CD4-positive, alpha-beta memory T cell (primary cell): ENCODE measurements at places on chromosomes 13 and 19.

- no peak for DNase-seq
Observed at GRCh38 chr19:6060600-6061375, 49.5 kb downstream of the RFX2 start.

- DNase-seq = no peak
Observed at GRCh38 chr19:16575282-16575681, 3.1 kb upstream of the SLC35E1 start.

DNA sequence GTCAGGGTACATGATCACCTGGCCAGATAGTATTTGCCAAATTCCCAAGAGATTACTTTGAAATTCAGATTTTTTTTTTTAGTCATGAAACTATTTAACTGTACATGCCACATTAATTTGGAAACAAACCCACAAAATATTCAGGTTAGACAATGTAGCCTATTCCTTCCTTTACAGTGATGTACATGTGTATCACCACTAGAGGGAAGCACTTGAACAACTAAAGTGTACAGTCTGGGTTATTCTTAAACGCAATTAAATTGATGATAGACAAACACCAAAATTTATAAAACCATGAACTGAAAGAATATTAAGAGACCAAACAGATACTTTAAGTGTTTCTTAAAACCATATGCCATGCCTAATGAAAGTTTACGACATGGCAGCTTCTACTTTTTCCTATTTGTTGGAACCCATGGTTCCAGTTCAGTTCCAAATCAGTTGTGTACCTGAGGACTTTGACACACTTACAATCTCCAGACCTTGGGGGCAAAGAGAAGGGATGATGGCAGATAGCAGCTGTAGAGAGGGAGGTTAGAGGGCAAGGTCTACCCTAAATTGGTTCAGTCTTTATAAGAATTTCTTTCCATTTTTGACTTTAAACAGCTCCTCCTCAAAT, 52.8 kb downstream of the TNFSF13B start:
- DNase-seq = peak; percentile 57

- DNase-seq = no peak
Observed at GRCh38 chr19:29560313-29561075, 34.7 kb downstream of the VSTM2B start.

- DNase-seq = no peak
Observed at GRCh38 chr13:31116224-31116623, 45.5 kb downstream of the HSPH1 start.

- DNase-seq = no peak
Observed at GRCh38 chr19:39350156-39350555, 7.9 kb downstream of the SAMD4B start.

DNA sequence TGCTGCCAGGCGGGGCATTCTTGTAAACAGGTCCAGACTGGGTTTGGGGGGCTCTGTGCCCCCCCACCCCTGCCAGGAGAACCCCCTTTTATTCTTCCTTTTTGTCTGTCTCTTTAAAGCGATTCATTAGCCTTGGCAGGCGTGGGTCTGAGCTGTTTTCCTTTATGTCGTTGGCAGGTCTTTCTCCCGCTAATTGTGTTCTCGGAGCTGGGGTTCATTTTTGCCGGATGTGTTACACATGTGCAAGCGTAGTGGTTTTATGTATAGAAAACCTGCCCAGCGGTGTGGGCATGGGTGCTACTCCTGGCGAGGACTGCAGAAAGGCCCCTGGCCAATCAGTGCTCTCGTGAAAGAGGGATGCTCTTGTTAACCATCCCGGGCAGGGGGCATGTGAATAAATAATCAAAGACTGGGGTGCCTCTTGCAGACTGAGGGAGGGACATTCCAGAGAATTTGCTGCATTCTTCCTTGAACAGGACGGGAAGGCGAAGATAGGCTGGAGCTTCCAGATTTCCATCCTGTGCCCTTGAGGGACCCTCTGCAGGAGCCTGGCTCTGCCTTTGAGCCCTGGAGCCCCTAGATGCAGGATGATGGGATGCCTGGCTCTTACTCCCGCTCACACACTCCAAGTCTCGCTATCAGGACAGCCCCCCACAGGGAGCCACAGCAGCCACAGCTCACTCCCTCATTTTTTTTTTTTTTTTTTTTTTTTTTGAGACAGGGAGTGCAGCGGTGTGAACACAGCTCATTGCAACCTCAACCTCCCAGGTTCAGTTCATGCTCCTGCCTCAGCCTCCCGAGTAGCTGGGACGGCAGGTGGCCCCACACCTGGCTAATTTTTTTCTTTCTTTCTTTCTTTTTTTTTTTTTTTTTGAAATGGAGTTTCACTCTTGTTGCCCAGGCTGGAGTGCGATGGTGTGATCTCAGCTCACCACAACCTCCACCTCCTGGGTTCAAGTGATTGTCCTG, 14.1 kb downstream of the CARM1 start:
- DNase-seq = no peak

DNA sequence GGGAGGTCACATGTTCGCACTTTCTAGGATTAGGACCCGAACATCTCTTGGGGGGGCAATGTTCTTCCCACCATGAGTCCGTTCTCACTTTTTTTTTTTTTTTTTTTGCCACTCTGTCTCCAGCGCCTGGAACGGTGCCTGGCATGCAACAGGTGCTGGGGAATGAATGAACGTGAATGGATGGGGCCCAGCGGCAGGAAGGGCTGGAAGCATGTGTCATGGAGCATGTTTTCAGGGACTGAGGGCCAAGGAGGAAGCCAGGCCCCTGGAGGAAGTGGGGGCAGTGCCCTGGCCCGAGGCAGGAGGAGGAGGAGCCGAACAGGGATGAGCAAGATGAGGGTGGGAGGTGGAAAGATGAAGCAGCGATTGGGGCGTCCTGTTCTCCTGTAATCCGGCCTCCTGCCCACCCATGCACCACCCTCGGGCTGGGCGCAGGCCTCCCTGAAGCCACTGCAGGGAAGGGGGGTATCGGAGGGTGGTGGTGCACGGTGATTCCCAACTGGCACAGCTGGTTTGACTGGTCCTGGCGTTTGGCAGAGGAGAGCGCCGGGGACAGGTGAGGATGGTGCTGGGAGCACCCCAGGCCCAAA, 8.8 kb upstream of the SULT2B1 start:
- DNase-seq = no peak

DNA sequence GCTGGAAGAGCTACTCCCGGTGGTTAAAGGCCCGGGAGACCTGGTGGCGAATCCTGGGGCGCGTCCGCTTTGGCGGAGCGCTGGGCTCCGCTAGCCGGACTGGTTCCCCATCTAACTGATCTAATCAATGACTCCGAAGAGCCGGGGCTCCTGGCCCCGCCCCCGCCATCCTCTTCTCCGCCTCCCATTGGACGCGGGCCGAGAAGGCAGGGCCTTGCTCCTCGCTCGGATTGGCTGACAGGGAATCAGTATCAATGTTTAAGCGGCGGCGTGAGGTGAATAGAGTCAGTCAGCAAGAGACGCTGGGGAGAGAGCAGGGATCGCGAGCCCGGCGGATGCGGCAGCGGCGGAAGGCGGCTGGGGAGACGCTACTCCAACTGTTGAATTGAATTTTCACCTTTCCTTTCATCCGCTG, 1.7 kb upstream of the PCDH17 start:
- DNase-seq = peak; percentile 40

DNA sequence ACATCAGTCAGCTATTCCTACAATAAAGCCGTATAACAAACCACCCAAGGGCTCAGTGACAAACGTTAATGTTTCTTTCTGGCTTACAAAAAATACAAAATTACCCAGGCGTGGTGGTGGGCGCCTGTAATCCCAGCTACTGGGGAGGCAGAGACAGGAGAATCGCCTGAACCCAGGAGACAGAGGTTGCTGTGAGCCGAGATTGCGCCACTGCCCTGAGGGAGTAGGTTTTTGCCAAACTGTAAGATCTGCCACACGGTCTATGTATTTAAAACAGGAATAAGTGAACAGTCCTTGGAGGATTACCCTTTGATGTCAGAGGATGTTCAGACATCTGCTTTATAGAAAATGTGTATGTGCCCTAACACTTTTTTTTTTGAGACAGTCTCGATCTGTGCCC, 105.8 kb downstream of the DPF1 start:
- no peak for DNase-seq

- DNase-seq = no peak
Observed at GRCh38 chr13:79485014-79485811, 4.3 kb downstream of the NDFIP2 start.
